Stimulated activated CD4-positive, alpha-beta T cell treated with anti-CD3 and anti-CD28 coated beads, Interleukin-12 subunit alpha, Interleukin-12 subunit beta, amount 100 ng/mL, for 48 hours (primary cell): ENCODE measurements at places on chromosomes 7 and 10.

- DNase-seq = no peak
These were observed 140.0 kb downstream of the ZNF365 start for GRCh38 chr10:62514079-62514693.

DNA sequence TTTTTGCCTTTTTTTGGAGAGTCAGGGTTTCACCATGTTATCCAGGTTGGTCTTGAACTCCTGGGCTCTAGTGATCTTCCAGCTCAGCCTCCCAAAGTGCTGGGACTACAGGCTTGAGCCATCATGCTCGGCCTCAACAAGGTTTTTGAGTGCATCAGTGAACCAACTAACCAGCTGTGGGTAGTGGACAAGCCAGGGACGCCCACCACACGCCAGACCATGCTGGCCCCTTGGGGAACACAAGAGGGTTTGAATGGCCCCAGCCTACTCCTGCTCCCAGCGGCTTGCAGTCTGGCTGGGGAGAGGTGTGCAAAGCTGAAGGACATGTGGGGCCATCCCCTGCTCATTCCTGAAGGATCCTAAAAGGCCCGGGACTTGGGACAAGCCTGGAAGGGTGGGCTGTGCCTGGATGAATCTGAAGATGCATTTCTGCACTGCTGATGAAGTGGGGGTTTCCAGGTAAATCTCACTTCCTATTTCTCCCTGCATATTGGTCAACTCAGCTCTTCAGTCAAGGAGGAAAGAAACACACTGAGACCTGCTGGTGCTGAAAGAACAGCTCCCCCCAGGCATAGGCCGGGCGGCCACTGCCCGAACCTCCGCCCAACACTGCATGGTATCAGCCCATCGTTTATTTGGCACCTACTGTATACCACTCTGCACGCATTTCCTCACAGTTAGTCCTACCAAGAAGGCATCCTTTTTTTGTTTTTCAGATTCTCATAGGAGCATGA, 6.9 kb downstream of the MMD2 start:
- no peak for DNase-seq

DNA sequence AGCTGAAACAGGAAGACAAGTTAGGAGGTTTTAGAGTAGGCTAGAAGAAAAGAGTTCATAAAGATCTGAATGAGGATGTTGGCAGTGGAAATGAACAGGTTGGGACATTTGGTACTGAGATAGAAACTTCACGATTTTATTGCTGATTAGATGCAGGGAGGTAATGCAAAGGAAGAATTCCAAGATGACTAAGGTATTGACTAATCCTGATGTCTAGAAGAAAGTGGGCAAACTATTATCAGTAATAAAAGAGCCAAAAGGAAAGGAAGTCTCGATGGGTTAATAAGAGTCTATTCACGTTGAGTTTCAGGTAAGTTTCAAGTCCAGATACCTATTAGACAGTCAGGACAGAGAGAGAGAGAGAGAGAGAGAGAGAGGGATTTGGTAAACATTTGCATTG, 631.3 kb upstream of the LRRTM3 start:
- no peak for DNase-seq

GRCh38 chr7:36001546-36001945, 151.5 kb upstream of the EEPD1 start:
- DNase-seq = no peak
